ENCODE measurements at places on chromosomes 11 and 22.

- no peak for DNase-seq
These were observed 14.1 kb upstream of the HTR3A start for GRCh38 chr11:113960702-113961330.

DNA sequence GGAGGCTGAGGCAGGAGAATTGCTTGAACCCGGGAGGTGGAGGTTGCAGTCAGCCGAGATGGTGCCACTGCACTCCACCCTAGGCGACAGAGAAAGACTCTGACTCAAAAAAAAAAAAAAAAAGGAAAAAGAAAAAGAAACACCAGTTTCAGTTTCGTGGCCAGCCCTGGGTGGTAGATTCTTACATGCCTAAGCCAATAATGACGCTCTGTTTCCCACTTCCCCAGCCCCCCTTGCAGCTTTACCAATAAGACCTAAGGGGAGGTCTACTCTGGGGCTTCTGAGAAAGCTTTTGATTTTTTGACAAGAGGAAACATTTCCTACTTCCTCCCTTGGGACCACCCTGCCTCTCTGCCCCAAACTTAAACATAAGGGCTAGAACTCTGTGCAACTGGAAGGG lies 30.0 kb upstream of the PTPRJ start:
- peak; percentile 39 for DNase-seq

DNA sequence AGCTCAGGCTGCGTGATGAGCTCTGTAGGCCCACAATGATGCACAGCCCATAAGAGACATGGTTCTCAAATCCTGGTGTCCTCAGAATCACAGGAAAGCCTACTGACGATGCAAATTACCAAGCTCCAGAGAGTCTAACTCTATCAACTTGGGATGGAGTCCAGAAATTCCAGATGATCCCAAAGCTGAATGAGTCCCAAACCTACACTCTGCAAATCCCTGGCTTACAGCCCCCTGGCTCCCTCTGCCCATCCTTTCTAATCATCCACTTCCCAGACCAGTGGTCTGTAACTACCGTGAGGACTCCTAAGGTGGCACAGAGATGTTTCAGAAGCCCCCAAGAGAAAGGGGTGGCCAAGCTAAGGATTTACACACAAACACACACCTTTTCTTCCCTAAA lies 13.5 kb downstream of the ARFGAP2 start:
- no peak for DNase-seq

DNA sequence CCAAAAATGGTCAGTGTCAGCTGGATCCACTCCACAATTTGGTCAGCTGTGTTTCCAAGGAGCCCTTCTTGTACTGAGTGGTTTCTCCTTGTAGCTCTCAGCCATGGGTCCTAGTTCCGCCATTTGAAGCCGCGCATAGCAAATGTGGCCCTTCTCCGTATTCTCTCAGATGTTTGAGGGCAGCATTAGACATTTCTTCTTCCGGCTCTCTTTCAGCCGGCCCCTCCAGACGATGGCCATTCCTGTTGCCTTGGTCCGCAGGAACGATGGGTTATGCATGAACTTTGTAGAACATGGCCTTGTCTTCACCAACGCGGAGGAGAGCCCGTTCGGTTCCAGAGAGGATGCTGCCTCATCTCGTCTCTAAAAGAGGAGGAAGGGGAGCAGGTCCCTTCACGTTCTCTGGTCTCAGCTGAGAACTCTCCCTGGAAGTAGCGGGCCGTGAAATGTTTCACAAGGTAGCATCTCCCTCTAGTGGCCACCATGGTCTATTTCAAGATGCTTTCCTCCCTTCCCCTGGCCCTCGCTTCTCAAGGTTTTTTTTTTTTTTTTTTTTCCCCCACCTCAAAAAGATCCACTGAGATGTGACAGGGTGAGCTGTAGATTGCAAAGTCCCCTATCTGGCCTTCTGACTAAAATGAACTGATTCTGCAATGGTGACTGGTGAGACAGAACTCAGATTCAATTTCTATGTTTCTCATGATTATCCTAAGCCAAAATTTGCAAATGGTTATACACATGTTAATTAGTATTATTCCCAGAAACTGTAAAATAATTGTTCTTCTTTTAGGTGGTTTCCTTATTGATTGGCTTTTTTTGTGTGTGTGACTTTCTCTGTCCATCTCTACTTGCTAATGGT lies 19.8 kb upstream of the PLET1 start:
- DNase-seq: peak; percentile 68

DNA sequence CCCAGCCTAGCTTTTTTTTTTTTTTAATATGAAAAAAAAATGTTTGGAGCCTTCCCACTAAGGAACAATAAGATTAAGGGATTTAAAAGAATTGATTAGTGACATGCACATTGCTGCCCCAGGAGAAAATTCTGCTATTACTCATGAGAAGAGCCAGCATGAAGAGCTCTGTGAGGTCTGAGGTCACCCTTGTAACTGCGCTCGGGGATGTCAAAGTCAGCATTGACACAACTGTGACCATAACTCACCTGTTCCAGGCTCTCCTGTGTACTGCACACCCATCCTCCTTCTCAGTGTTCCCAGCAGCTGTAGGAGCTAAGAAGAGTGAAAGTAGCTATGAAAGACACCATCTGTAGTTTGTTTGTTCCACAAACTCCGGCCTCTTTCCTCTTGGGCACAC lies 109.8 kb upstream of the FGF3 start:
- DNase-seq: no peak

- DNase-seq: no peak
These were observed 498.2 kb downstream of the KCNA4 start for GRCh38 chr11:29518389-29519174.

GRCh38 chr11:132520199-132520598 lies 1012.1 kb downstream of the OPCML start:
- DNase-seq: no peak

GRCh38 chr22:36809351-36809750 lies 7.5 kb downstream of the PVALB start:
- DNase-seq: no peak

GRCh38 chr11:118074785-118075184 lies 2.1 kb upstream of the TMPRSS4 start:
- DNase-seq: no peak

DNA sequence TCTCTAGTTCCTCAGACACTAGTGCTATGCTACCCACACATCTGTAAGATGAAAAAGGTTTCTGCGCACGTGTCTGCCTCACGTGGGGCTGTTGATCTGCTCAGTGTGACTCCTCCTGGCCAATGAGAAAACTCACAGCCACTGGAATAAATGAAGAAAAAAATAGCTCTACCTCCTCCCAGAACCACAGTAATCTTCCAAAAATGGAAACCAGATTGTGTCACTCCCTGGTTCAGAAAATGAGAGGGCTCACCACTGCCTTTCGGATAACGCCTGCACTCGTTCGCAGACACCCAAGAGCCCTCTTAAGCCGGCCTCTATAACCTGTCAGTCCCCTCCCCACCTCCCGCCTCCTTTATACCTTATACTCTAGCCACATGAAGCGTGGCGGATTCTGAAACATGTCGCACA lies 5.1 kb downstream of the APBB1 start:
- DNase-seq: peak; percentile 83

DNA sequence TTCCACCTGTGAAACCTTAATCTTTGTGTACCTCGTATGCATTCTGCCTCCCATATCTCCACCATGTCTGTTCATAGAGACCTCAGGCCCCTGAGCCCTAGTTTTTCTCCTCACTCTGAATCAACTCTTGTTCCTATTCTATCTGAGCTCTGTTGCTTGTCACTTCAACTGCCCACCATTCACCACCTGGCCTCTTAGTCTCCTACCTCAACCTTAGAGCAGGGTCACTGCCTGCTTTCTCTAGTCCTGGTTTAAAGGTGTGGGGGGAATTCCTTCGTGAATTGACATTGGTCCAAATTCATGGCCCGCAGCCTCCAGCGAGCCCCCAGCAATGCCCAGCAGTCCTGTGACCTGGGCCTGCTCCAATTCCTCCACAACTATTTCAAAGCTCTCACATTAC lies 39.4 kb upstream of the TUB start:
- DNase-seq: no peak

- DNase-seq: no peak
These were observed 13.6 kb upstream of the JAML start for GRCh38 chr11:118238421-118238820.

DNA sequence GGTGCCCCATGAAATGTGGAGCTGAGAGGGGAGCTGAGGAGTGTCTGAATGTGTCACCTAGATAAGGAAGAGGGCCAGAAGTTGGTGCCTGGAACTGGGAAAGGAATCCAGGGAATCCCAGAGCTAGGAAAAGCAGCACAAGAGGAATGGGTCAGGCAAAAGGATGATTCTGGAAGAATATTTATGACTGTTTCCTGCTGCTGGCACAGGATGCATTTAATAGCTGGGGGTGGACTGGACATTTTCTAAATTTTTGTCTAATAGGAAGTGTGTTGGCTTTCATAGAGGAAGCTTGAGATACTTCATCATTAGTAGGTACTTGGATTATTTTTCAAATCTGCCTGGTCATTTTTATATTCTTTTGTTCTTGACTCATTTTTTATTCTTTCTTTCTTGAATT lies 17.4 kb upstream of the MRGPRX2 start:
- no peak for DNase-seq

DNA sequence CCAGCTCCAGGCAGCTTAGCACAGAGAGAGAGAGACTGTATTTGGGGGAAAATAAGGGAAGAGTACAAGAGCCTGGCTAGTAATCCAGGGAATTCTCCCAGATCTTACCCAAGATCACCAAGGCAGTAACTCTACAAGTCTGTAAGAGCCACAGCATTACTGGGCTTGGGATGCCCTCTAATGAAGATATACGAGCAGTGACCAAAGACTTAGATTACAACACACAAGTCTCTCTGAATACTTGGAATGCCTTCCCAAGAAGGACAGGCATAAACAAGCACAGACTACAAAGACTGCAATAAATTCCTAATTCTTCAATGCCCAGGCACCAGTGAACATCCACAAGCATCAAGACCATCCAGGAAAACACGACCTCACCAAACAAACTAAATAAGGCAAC lies 17.7 kb downstream of the DNAJC24 start:
- no peak for DNase-seq

- DNase-seq: no peak
These were observed 1.6 kb downstream of the SUN2 start for GRCh38 chr22:38753948-38754750.

GRCh38 chr11:810040-810567 lies 337 bp downstream of the RPLP2 start:
- no peak for DNase-seq

DNA sequence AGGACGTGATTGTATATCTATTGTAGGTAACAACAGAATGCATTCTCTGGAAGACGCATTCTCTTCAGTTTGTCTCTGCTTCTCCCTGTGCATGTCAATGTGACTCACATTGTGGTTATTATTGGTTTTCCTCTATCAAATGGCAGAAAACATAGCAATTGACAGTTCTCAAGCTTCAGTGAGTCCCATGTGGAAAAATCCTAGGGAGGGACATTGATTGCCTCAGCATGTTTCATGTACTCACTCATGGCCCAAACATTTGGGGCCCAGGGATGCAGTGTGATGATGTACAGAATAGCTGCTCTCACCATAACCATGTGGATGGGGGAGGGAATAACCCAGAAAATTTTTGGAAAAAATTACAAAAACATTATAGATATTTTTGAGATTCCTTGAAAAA lies 9.3 kb upstream of the ARL14EP start:
- no peak for DNase-seq
